HTR-8/SVneo (cell line): ENCODE measurements at places on chromosomes 3 and 15.

GRCh38 chr15:76344893-76345582 is 8.5 kb downstream of the ISL2 start:
- DNase-seq = no peak

DNA sequence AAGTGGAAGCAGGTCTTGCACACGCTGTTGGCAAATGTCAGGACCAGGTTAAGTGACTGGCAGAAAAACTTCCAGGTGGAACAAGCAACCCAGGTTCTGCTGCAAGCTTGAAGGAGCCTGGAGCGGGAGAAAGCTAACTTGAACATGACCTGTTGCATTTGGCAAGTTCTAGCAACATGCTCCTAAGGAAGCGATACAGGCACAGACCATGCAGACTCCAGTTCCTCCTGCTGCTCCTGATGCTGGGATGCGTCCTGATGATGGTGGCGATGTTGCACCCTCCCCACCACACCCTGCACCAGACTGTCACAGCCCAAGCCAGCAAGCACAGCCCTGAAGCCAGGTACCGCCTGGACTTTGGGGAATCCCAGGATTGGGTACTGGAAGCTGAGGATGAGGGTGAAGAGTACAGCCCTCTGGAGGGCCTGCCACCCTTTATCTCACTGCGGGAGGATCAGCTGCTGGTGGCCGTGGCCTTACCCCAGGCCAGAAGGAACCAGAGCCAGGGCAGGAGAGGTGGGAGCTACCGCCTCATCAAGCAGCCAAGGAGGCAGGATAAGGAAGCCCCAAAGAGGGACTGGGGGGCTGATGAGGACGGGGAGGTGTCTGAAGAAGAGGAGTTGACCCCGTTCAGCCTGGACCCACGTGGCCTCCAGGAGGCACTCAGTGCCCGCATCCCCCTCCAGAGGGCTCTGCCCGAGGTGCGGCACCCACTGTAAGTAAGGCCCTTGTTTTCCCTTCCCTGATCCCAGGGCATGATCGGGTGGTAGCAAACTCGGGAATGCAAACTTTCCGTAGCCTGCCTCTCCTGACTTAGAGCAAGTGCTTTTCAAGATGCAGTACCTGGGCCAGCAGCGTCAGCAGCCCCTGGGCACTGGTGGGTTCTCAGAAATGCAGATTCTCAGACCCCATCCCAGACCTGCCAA is 759 bp downstream of the GALNT15 start:
- DNase-seq = no peak

DNA sequence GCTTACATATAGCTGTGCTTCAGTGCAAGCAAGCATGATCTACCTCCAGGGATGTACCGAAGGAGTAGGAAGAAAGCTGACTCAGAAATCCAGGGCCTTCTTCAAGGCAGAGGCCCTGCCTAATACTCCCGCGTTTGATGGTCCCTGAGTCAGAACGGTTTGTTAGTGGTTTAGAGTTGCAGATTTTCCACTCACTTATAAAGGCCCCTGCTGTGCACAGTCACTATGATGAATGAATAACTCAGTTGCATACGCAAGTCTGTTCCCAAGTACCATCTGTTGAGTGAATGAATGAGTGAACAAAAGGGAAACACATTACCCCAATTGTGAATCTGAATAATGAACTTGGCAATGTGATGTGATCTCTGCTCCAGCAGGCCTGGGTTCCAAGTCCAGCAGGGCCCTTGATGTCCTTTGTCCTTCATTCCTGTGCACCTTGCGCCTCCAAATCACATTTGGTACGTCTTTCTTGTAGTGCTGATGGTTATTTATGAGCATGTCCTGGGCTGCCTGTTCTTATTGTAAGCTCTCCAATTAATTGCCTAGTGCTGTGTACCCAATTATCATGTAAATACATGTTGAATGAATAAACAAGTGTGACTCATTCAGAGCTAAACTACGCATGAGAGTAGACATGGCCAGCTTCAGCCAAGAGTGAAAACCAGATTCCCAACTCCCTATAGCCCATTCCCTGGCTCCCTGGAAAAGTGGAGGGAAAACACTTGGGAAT is 85.3 kb upstream of the LIMD1 start:
- DNase-seq = no peak

DNA sequence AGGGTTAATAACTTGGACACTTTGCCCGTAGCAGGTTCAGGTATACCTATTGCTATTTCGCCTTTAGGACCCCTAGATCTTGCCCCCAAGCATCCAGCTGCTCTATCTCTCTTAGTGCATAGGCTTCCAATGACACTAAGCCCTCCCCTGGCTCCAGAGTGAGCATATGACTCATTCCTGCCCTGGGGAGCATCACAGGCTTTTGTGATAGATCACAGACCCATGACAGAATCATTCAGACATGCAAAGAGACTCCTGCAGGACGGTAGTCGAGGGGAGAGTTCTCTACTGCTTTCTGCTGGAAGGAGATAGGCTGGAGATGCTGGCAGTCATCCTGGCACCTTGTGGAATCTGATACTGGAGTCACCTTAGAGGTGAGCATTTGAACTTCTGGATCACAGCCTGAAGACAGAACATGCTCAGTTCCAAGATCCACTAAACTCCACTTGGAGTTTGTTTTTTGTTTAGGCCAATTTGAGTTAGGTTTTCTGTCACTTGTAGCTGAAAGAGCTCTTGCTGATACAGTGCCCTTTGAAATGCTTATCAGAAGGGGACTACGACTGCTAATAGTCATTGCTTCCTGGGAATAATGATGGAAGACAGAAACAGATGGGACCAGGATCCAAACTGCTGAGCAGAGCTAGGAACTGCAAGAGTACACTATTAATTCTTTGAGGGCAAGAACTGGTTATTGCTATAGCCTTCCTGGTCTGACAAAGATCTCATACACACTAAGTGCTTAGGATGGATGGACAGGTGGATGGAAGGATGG is 11.0 kb downstream of the LYSMD2 start:
- DNase-seq = peak; percentile 82

DNA sequence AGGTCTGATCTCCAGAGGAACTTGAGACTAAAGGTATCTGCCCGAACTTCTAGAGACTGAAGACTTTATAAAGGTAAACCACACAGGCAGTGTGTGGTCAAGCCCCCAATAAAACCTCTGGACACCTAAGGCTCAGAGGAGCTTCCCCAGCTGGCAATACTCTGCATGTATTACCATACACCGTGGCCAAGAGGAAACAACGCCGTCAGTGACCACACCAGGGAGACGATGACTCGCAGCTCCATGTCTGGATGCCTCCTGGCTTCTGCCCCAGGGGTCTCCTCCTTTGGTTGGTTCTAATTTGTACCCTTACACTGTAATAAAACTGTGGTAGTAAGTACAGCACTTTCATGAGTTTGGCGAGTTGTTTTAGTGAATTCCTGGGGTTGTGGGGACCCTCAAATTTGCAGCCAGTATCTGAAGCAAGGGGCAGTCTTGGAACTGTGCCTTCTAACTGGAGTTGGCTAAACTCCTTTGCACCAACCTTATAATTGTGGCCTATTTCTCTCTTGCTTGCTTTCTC is 32.1 kb upstream of the BCL2L10 start:
- peak; percentile 24 for DNase-seq

GRCh38 chr3:32960404-32961170 is 9.1 kb downstream of the CCR4 start:
- DNase-seq = no peak

DNA sequence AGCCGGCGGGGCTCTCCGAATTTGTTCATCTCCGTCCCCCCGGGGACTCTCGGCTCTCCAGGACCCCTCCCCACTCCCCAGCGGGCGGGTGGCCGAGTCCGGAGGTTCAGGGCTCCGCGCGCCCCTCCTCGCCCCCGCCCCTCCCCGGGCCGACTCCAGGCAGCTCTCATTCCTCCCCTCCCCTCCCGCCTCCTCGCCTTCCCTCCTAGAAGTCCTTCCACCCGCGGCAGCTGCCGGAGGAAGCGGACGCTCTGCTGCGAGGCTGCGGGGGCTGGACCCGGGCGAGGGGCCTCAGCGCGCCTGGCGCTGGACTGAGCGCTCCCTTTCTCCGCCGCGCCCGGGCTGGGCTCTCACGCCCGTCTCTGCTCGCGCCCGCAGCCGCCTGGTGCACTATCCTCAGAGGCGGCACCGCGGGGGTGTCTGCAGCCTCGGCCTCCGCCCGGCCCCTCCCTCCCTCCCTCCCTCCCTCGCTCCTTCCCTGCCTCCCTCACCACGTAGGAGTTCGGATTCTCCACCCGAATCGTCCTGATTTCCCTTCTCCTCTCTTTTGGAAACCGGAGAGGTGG is at the start of gene ROBO2:
TSS of gene ROBO2 (plus strand) at position 494 of the 566 bp plus-strand sequence. CDS start 687 bp downstream, outside the sequence.
- DNase-seq = no peak

GRCh38 chr3:186235554-186235953 is 126.5 kb downstream of the DGKG start:
- DNase-seq = no peak

- peak; percentile 82 for DNase-seq
These were observed 79.8 kb upstream of the NR2E3 start for GRCh38 chr15:71730277-71731144.

- DNase-seq = no peak
These were observed 61.9 kb downstream of the NSMCE3 start for GRCh38 chr15:29207758-29208108.

DNA sequence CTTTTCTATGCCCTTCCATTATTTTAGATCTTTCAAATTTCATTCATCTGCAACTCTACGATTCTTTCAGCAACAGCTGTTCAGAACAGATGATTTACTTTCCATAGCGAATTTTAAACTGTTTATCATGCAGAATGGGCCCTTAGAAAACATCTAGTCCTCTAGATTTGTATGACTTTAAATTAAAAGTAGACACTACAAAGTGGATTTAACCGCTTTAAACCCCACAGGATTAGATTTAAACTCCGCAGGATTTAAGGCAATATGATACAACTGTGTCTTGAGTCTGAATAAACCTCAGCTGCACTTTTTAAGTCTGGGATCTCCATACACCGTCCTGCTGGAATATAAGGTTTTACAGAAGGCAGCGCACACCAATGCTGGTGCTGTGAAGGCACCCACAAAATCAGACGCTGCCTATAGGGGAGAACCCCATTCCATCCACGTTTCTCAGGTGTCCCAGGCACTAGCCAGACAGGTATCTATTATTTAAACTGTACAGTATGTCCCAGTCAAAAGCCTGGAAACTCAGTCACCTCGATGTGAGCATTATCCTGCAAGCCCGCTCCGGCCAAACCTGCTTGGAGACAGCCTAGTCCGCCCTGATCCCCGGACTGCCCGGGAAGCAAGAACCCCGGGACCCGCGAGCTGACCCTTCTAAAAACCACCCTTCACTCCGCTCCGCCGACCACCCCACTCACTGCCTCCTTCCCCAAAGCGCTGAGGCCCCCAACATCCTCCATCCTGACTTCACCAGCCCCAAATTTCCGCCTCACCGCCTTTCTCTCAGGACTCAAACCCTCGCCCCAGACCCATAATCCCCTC is 768 bp downstream of the ANO10 start:
- DNase-seq = peak; percentile 13

- DNase-seq = no peak
These were observed 14.1 kb downstream of the STARD5 start for GRCh38 chr15:81309647-81310450.

DNA sequence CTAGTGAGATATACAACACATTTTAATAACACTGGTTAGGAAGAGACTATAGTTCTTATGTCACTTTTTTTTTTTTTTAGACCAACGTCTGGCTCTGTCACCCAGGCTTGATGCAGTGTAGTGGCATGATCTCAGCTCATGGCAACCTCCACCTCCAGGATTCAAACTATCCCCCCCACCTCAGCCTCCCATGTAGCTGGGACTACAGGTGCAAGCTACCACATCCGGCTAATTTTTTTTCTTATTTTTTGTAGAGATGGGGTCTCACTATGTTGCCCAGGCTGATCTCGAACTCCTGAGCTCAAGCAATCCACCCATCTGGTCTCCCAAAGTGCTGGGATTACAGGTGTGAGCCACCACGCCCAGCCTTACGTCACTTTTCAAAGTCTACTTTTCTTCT is 100.8 kb downstream of the FOXP1 start:
- DNase-seq = no peak

- DNase-seq = no peak
These were observed 21.0 kb upstream of the EID1 start for GRCh38 chr15:48856942-48857341.

- no peak for DNase-seq
These were observed 8.1 kb upstream of the C2CD4B start for GRCh38 chr15:62173215-62173614.
